ENCODE measurements at places on chromosomes 1 and 21. TPM values are rescaled to one million over a fixed set of nuclear protein-coding genes. Genes with fewer than 3 reads are reported as not detected.
A peak's percentile ranks its signal among the peaks of the same experiment; 100 is the strongest.

DNA sequence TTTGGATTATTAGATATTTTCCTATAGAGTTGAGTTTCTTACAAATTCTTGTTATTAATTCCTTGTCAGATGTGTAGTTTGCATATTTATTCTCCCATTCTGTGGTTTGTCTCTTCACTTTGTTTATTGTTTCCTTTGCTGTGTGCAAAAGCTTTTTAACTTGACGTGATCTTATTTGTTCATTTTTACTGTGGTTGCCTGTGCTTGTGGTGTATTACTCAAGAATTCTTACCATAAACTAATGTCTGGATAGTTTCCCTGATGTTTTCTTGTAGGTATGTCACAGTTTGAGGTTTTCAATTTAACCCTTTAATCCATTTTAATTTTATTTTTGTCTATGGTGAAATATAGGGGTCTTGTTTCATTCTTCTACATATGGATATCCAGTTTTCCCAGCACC is 72.1 kb upstream of the LHX8 start:
- H3K4me1 ChIP-seq = no peaks in the 10 kb centered on the region
- H3K27ac ChIP-seq = no peak overlapping the region
- no peak for DNase-seq
- H3K36me3 ChIP-seq = no peaks in the 10 kb centered on the region

- H3K4me3 ChIP-seq = no peak overlapping the region
- no peak for DNase-seq
- no peaks in the 10 kb centered on the region for H3K36me3 ChIP-seq
These were observed 228.4 kb downstream of the SEC16B start for GRCh38 chr1:177741476-177741875.

DNA sequence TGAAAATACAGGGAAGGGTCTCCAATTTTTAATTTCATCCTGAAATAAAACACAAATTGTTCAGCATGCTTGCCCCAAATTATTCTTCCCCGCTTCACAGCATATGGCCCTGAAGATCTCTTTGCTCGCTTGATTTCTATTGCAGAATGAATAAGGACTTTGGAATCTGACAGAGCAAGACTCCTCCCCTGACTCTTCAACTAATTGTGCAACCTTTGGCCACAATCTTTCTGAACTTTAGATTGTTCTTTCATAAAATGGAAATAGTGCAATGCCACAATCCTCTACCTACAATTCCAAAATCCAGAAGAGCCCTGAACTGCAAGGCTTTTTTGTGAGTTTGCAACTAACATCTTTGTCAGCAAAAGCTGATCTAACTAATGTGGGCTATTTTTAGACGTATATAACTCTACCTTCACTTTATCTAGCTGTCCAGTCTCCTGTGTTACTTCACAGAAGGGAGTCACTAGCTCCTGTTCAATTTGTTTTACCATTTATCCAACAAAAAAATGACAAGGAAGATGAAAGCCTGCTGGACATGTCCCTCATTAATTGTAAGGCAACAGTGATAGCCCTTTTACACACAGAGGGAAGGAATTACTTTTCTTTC is 13.4 kb downstream of the RNASEL start:
- no peaks in the 10 kb centered on the region for H3K27me3 ChIP-seq
- H3K4me3 ChIP-seq = no peak overlapping the region
- H3K36me3 ChIP-seq = no peaks in the 10 kb centered on the region
- H3K27ac ChIP-seq = no peak overlapping the region
- DNase-seq = no peak
- H3K4me1 ChIP-seq = no peaks in the 10 kb centered on the region

DNA sequence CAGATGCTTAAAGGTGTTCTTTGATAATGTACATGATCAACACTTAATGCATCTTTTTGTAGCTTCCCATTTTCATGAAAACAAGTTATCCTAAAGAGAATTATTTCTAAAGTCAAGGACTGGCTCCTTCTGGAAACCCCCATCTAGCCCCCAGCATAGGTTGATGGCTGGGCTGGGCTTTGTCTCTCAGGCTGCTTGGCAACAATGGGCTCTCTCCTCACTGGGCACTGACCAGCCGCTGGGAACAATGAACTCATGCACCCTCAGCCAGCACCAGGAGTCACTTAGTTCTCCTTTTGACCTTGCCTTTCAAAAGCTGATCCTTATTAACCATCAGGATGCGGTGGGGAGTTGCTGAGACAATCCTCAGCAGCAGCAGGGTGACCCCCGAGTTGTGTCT is 293.0 kb upstream of the PLXNA2 start:
- H3K4me1 ChIP-seq = no peaks in the 10 kb centered on the region
- no peak for DNase-seq
- H3K27me3 ChIP-seq = no peaks in the 10 kb centered on the region
- H3K4me3 ChIP-seq = no peak overlapping the region

DNA sequence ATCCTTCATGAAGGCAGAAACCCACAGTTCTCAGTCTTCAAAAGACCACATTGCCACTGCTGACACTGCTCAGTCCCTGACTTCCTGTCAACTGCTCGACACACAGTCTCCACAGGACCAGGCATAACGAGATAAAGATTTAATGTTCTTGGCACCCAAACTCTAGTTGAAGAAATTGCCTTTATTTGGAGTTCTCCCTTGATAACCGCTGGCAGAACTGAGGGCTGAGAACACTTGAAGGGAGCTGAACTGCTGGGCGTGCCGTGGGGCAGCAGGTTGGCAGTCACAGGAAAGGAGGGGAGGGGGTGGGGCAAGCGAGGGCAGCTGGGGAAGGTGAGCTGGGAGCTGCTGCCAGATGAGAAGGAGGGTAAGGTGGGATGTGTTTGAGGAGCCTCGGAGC is 15.9 kb downstream of the HENMT1 start:
- H3K36me3 ChIP-seq = no peaks in the 10 kb centered on the region
- no peak for DNase-seq
- no peaks in the 10 kb centered on the region for H3K4me1 ChIP-seq
- H3K4me3 ChIP-seq = no peak overlapping the region
- no peaks in the 10 kb centered on the region for H3K27me3 ChIP-seq

DNA sequence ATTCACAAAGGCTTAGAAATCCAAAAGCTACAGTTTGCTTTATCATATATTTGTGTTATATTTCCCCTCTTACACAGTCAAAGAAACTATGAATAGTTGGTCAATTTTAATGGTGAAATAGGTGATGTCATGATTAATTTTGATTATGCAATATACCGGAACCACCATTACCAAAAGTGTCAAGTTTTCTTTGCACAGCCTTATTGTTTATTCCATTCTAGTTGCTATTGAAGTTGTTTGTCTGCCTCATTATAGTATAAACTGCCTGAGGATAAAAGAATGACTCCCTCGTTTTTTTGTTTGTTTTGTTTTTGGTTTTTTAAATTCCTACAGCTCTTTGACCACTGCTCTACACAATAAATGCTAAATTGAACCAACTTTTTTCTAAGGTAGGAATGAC is 690.6 kb upstream of the ZP4 start:
- H3K27me3 ChIP-seq = no peaks in the 10 kb centered on the region
- DNase-seq = no peak
- no peak overlapping the region for H3K4me3 ChIP-seq
- H3K36me3 ChIP-seq = no peaks in the 10 kb centered on the region
- H3K4me1 ChIP-seq = no peaks in the 10 kb centered on the region

- H3K4me1 ChIP-seq = no peaks in the 10 kb centered on the region
- H3K27me3 ChIP-seq = no peaks in the 10 kb centered on the region
- no peak for DNase-seq
- no peaks in the 10 kb centered on the region for H3K36me3 ChIP-seq
These were observed 139.7 kb downstream of the FGGY start for GRCh38 chr1:59436637-59437036.

- H3K4me3 ChIP-seq = no peak overlapping the region
- no peak for DNase-seq
- peak overlapping the region; percentile 72 for H3K27ac ChIP-seq
- no peaks in the 10 kb centered on the region for H3K4me1 ChIP-seq
These were observed 29.7 kb downstream of the EPHA2 start for GRCh38 chr1:16126160-16126559.

GRCh38 chr1:206705726-206706297 is 21.1 kb downstream of the MAPKAPK2 start:
- H3K27ac ChIP-seq = peak overlapping the region; percentile 14
- peaks cover 27% of the 10 kb centered on the region for H3K4me1 ChIP-seq
- DNase-seq = no peak
- H3K36me3 ChIP-seq = no peaks in the 10 kb centered on the region

DNA sequence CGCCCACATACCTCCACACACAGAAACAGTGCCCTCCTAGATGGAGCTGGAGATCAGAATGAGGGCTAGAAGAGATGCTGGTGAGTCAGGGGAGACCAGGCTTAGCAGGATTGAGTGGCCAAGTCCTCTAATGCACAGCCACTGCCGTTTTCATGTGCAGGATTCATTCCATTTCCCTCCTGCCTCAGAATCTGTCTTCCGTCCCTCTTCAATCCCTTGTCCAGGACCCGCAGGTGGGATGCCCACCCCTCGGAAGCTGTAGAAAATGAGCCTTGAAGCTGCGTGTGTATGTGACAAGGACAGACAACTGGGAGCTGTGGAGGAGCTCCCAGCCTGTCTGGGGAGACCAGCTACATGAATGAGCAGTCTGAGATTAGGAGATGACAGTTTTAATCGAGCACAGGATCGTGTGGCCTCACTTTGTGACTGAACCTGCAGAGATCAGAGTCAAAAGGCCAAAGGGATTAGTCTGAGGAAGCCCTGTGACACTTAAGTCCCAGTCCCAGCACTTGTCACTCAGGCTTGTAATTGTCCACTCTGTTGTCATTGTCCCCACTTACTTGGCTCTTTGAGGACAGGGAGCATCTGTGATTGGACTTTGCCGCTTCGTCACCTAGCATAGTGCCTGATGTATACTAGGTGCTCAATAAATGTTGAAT is 22.0 kb downstream of the LGR6 start:
- no peaks in the 10 kb centered on the region for H3K4me1 ChIP-seq
- no peak for DNase-seq
- no peaks in the 10 kb centered on the region for H3K36me3 ChIP-seq

- no peak overlapping the region for H3K27ac ChIP-seq
- H3K27me3 ChIP-seq = no peaks in the 10 kb centered on the region
- H3K4me3 ChIP-seq = no peak overlapping the region
- H3K4me1 ChIP-seq = no peaks in the 10 kb centered on the region
These were observed 18.8 kb downstream of the LAMB3 start for GRCh38 chr1:209633335-209633997.

DNA sequence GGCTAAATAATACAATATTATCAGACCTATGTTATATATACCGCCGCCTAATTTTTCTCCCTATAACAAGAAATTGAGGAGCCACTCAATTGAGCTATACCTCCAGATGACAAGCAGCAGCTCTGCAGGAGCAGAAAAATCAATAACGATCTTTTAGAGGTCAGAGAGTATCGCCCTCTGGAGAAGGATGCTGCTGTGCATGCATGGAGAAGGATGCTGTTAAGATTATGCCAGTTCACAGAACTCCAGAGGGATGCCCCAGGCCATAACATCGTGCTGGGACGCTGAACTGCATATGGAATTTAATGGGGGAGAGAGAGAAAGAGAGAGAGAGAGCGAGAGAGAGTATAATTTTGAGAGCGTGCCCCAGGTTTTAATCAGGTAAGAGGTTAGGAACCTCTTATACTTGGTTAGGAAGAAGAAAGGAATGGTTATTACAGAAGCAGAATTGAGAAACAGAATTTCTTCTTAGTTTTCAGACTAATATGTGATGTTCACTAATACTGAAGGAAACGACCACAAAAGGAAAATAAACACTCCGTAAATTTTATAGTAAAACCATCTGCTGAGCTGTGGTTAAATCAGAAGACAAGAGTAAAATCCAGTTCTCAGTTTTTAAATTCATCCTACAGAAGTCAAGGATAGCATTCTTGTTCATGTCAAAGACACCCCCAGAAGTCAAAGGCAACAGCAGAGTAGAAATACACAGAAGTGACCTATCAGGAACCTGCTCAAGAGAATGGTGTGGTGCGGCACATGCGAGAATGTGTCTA is 111.1 kb downstream of the SMYD2 start:
- H3K27me3 ChIP-seq = no peaks in the 10 kb centered on the region
- no peak overlapping the region for H3K4me3 ChIP-seq
- DNase-seq = no peak
- H3K27ac ChIP-seq = no peak overlapping the region
- H3K36me3 ChIP-seq = no peaks in the 10 kb centered on the region
- H3K4me1 ChIP-seq = no peaks in the 10 kb centered on the region

DNA sequence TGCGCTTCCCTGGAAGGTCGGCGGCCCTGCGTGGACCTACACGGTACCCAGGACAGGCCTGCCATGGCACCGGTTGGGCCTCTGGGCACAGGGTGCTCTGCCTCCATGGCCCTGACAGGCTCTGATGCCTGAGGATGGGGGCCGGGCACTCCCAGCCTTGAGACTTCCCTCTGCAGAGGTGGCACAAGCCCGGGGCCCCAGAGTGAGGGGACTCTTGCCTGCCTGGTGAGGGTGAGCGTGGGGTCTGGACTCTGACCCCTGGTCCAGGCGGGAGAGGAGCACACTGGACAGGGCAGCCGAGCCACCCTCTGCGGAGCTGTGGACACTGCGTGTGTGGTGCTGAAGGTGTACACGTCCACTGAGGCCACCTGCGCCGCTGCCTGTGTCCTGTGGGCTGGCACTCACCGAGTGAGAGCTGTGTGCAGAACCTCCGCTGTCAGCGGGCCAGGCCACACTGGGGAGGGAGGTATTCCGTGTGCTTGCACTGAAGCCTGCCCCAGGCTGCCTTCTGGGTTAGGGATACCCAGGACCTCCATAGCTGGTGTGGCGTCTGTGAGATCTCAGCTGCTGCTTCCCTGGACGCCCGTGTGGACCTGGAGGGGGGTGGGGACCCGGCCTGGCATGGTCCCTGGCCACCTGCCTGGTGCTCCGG is 10.4 kb downstream of the SKI start:
- H3K27ac ChIP-seq = no peak overlapping the region
- no peak overlapping the region for H3K4me3 ChIP-seq
- no peak for DNase-seq
- H3K4me1 ChIP-seq = peaks cover 77% of the 10 kb centered on the region
- no peaks in the 10 kb centered on the region for H3K27me3 ChIP-seq

DNA sequence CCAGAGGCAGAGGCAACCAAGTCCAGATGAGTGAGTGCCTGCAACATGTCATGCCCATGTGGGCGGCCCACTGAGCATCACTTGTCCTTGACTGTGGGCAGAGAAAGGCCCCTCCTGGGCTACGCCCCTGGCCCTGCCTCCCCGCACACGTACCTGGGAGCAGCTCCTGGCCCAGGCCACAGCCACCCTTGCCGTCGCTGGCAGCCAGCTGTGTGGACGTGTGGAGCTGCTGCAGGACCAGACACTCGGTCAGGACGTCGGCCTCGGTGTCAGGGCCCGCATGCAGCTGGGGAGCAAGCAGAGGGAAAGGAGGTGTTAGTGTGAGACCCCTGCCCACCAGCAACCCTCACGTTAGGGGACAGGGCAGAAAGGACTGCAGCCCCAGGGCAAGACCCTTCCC is 61.3 kb downstream of the DMRTB1 start:
- no peak overlapping the region for H3K4me3 ChIP-seq
- H3K27ac ChIP-seq = no peak overlapping the region
- no peak for DNase-seq
- no peaks in the 10 kb centered on the region for H3K36me3 ChIP-seq
- H3K4me1 ChIP-seq = no peaks in the 10 kb centered on the region

GRCh38 chr1:81458186-81458585 is 342.5 kb upstream of the ADGRL2 start:
- H3K27ac ChIP-seq = no peak overlapping the region
- no peak for DNase-seq
- H3K27me3 ChIP-seq = no peaks in the 10 kb centered on the region
- no peaks in the 10 kb centered on the region for H3K4me1 ChIP-seq

FCRLA gene
- total RNA-seq = not detected

VHLL gene
- total RNA-seq = not detected

FCER1G gene
- total RNA-seq = 39.4 TPM

PM20D1 gene
- 0.59 TPM for total RNA-seq

OLIG2 gene
- not detected for total RNA-seq

RGS8 gene
- not detected for total RNA-seq

USH2A gene
- total RNA-seq = not detected

RGSL1 gene
- total RNA-seq = not detected

ADCY10 gene
- 0.48 TPM for total RNA-seq

FCRL5 gene
- 1.3 TPM for total RNA-seq
